ENCODE measurements at places on chromosomes 4 and X.

GRCh38 chr4:106245176-106245575 is 70.8 kb downstream of the TBCK start:
- H3K4me3 ChIP-seq: no peak overlapping the region
- no peak for DNase-seq
- no peaks in the 10 kb centered on the region for H3K4me1 ChIP-seq
- no peak overlapping the region for H3K27ac ChIP-seq
- H3K27me3 ChIP-seq: no peaks in the 10 kb centered on the region
- H3K36me3 ChIP-seq: peaks cover 15% of the 10 kb centered on the region

GRCh38 chr4:177159600-177159999 is 150.1 kb upstream of the NEIL3 start:
- no peaks in the 10 kb centered on the region for H3K27me3 ChIP-seq
- no peaks in the 10 kb centered on the region for H3K36me3 ChIP-seq
- no peaks in the 10 kb centered on the region for H3K4me1 ChIP-seq
- no peak overlapping the region for H3K4me3 ChIP-seq
- no peak overlapping the region for H3K27ac ChIP-seq

DNA sequence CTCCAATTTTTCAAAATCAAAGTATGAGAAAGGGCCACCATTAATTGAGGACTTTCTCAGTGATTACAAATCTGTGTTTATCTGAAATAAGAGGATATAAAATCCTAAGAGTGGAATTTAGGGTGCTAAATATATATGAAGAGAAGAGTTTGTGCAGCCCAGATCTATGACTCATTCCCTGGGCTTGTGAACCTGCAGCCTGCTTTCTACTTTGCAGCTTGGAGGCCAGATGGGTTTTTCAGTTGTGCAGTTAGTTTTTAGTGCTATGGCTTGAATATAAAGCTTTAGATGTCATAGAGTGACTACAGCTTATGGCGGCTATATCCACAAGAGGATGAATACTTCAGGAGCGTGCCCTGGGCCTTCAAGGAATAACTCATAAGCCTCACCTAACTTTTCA is 1391.1 kb downstream of the FSTL5 start:
- no peaks in the 10 kb centered on the region for H3K4me1 ChIP-seq
- H3K27ac ChIP-seq: no peak overlapping the region
- H3K36me3 ChIP-seq: no peaks in the 10 kb centered on the region

DNA sequence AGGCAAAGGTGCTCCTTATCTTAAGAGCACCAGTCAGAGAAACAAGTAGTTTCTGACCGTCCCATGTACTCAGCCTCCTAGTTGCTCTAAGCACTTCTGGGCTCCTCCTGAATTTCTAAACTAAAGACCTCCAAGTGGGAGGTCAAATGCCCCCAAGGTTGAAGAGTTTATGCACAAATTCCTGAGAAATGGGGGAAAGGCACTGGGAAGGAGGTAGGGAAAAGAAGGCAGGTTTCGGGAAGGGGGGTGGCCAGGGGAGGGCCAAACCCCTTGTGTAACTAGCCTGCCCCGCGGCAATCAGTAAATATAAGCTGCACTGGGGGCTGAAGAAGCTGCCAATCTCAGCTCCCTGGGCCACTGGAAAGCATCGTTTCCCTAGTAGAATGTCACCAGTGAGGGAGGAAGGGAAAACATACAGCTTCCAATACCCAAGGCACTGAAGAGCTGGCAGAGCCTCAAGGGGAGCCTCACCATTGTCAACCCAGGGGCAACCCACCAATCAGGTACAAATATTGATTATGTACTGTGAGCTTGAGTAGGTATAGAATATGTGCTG is 3.4 kb downstream of the FOXO4 start:
- H3K4me1 ChIP-seq: peaks cover 61% of the 10 kb centered on the region
- no peak for DNase-seq
- H3K27me3 ChIP-seq: no peaks in the 10 kb centered on the region
- H3K27ac ChIP-seq: peak overlapping the region; percentile 31
- peaks cover 5% of the 10 kb centered on the region for H3K36me3 ChIP-seq

DNA sequence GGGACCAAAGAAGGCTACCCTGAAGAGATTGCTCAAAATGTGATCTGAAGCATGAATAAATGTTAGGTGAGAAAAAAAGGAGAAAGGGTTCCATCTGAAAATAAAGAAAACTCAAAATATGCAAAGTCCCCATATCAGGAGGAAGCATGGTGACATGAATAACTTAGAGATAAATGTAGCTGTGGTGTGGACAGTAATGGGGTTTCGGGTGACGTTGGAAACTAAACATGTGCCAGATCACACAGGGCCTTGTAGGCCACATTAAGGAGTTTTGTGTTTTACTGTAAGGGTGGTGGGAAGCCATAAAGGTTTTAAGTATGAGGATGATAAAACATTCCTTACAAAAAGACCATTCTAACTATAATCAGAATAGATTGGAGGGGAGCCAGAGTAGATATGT is 40.3 kb upstream of the ACSL4 start:
- DNase-seq: no peak
- no peaks in the 10 kb centered on the region for H3K36me3 ChIP-seq
- no peak overlapping the region for H3K4me3 ChIP-seq
- H3K27me3 ChIP-seq: no peaks in the 10 kb centered on the region
- no peaks in the 10 kb centered on the region for H3K4me1 ChIP-seq

DNA sequence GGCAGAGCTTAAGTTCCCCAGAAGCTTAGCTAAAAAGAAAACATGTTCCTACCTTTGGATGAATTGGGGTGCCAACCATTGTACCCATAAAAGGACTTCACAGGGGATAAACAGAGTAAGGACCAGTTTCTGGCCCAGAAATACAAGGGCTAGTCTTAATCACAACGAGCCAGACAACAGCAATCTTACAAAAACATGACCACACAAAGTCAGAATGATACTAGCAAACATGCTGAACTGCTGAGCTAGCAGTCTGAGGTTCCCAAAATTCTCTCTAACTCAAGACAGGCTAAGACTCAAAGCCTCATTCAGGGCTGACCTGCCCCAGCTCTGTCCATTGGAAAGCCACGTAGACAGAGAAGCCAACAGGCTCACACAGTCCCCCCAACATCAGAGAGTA is 40.3 kb downstream of the ATP11C start:
- H3K4me1 ChIP-seq: peaks cover 21% of the 10 kb centered on the region
- no peaks in the 10 kb centered on the region for H3K27me3 ChIP-seq
- no peak overlapping the region for H3K27ac ChIP-seq
- H3K36me3 ChIP-seq: peaks cover 7% of the 10 kb centered on the region
- no peak for DNase-seq

- H3K36me3 ChIP-seq: no peaks in the 10 kb centered on the region
- H3K4me3 ChIP-seq: no peak overlapping the region
- H3K4me1 ChIP-seq: no peaks in the 10 kb centered on the region
Observed at GRCh38 chr4:102355748-102356147, 10.5 kb upstream of the SLC39A8 start.

- H3K27ac ChIP-seq: no peak overlapping the region
- H3K36me3 ChIP-seq: no peaks in the 10 kb centered on the region
- H3K4me3 ChIP-seq: no peak overlapping the region
- DNase-seq: no peak
- H3K27me3 ChIP-seq: peaks cover 2% of the 10 kb centered on the region
Observed at GRCh38 chr4:2066011-2066551, 7.0 kb downstream of the NAT8L start.

GRCh38 chr4:2545321-2546013 is 9.0 kb downstream of the FAM193A start:
- H3K27ac ChIP-seq: no peak overlapping the region
- no peak for DNase-seq
- no peaks in the 10 kb centered on the region for H3K27me3 ChIP-seq
- no peak overlapping the region for H3K4me3 ChIP-seq
- peaks cover 10% of the 10 kb centered on the region for H3K4me1 ChIP-seq
- H3K36me3 ChIP-seq: peaks cover 6% of the 10 kb centered on the region

- H3K27ac ChIP-seq: no peak overlapping the region
- no peak overlapping the region for H3K4me3 ChIP-seq
- no peaks in the 10 kb centered on the region for H3K36me3 ChIP-seq
- no peaks in the 10 kb centered on the region for H3K27me3 ChIP-seq
- H3K4me1 ChIP-seq: no peaks in the 10 kb centered on the region
Observed at GRCh38 chr4:127071443-127071842, 561.3 kb upstream of the INTU start.

GRCh38 chr4:96120206-96120605 is 280.3 kb downstream of the PDHA2 start:
- H3K4me1 ChIP-seq: no peaks in the 10 kb centered on the region
- no peaks in the 10 kb centered on the region for H3K27me3 ChIP-seq
- H3K4me3 ChIP-seq: no peak overlapping the region
- DNase-seq: no peak

GRCh38 chr4:54185866-54186265 is 43.2 kb upstream of the PDGFRA start:
- H3K36me3 ChIP-seq: no peaks in the 10 kb centered on the region
- no peak overlapping the region for H3K4me3 ChIP-seq
- DNase-seq: no peak
- no peaks in the 10 kb centered on the region for H3K4me1 ChIP-seq
- H3K27ac ChIP-seq: no peak overlapping the region

- H3K4me3 ChIP-seq: no peak overlapping the region
- peaks cover 10% of the 10 kb centered on the region for H3K4me1 ChIP-seq
- H3K27me3 ChIP-seq: no peaks in the 10 kb centered on the region
- peaks cover 5% of the 10 kb centered on the region for H3K36me3 ChIP-seq
- H3K27ac ChIP-seq: no peak overlapping the region
Observed at GRCh38 chrX:78383594-78383993, 56.2 kb upstream of the CYSLTR1 start.

- H3K36me3 ChIP-seq: no peaks in the 10 kb centered on the region
- no peak for DNase-seq
- H3K27me3 ChIP-seq: peaks cover 15% of the 10 kb centered on the region
- no peak overlapping the region for H3K27ac ChIP-seq
Observed at GRCh38 chr4:89992744-89993143, 98.1 kb downstream of the MMRN1 start.

GRCh38 chrX:110733166-110733565 is 62.5 kb downstream of the CHRDL1 start:
- H3K27ac ChIP-seq: no peak overlapping the region
- no peaks in the 10 kb centered on the region for H3K4me1 ChIP-seq
- no peak for DNase-seq
- H3K4me3 ChIP-seq: no peak overlapping the region

DNA sequence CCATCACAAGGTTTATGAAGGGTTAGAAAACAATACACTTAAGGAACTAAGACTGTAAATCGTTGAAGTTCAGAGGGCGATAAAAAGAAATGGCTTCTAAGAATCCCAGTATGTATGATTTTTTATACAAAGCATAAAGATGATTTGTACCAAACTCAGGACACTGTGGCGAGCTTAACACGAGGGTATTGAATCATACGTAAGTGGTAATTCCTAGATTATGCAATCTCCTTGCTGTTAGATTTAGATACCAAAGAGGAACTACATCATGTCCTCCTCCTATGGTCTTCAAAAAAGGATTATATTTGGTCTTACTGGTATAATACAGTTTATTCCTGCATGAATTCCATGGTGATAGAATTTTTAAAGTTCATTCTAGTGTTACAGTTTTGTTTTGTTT is 23.9 kb downstream of the NFKB1 start:
- H3K4me3 ChIP-seq: peak overlapping the region; percentile 37
- peaks cover 91% of the 10 kb centered on the region for H3K4me1 ChIP-seq
- peak overlapping the region; percentile 88 for H3K27ac ChIP-seq
- peaks cover 47% of the 10 kb centered on the region for H3K36me3 ChIP-seq
- DNase-seq: no peak

DNA sequence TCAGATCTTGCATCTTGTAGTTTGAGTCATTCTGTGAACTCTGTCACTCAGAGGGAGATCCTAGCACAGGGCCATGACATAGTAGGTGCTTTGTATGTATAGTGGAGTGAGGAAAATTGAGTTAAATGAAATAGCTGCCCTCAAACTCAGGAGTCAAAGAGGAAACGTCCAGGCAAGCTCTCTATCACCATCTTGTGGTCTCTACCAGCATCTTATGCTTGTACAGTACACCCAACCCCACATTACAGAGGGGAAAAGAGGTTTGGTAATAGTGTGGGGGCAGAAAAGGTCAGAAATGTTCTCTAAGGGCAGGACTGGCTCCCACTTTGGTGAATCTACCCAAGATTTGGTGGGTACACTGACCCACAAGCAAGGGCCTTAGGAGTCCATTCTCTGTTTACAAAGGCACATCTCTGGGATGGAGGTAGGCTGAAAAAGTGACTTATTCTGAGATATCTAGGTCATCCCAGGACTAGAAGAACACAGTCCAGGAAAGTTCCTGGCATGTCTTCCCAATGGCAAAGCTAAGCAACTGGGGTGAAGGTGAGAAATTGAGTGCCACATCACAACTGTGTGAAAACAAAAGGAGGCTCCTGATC is 131.8 kb downstream of the OR13H1 start:
- no peak for DNase-seq
- H3K4me1 ChIP-seq: no peaks in the 10 kb centered on the region
- no peak overlapping the region for H3K4me3 ChIP-seq
- no peaks in the 10 kb centered on the region for H3K36me3 ChIP-seq

DNA sequence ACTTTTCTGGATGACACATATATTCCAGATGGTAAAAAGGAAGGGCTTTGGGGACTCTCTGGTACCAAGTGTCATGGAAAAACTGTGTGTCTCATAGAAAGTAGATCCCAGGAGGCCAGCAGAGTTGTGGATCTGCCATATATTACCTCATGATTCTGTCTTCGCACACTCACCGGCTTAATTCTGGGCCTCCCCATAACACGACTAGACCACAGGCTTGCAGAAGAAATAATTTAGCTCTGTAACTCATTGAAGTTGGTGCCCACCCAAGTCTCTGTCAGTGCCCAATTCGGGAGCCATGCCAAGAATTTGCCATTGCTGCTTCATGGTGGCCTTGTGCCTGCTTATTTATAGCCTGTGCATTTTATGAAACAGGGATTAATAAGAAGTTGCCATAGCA is 104.5 kb downstream of the AR start:
- H3K4me3 ChIP-seq: no peak overlapping the region
- H3K4me1 ChIP-seq: no peaks in the 10 kb centered on the region
- no peak overlapping the region for H3K27ac ChIP-seq
- DNase-seq: no peak
- no peaks in the 10 kb centered on the region for H3K36me3 ChIP-seq

DNA sequence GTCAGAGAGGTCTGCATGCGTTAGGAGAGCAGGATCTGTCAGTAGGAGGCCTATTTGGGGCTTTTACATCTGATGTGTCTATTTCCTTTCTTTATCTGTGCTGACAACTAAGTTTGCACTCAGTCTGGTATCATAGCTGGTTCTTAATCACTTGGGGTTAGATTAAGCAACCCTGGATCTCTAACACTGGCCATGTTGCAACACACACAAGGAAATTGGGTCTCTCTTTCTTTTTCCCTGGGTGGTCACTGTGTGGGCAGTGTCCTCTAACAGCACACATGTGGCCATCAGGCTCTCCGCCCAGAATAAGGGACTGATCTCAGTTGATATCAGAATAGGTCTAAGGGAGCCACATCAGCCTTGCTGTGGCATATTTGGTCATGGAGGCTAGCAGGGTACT is 38.9 kb downstream of the IGFBP7 start:
- no peak overlapping the region for H3K27ac ChIP-seq
- H3K27me3 ChIP-seq: peaks cover 3% of the 10 kb centered on the region
- H3K36me3 ChIP-seq: no peaks in the 10 kb centered on the region
- DNase-seq: no peak
